AG09309 (cell line): ENCODE measurements at places on chromosomes 4 and X.
A peak's percentile ranks its signal among the peaks of the same experiment; 100 is the strongest.

DNA sequence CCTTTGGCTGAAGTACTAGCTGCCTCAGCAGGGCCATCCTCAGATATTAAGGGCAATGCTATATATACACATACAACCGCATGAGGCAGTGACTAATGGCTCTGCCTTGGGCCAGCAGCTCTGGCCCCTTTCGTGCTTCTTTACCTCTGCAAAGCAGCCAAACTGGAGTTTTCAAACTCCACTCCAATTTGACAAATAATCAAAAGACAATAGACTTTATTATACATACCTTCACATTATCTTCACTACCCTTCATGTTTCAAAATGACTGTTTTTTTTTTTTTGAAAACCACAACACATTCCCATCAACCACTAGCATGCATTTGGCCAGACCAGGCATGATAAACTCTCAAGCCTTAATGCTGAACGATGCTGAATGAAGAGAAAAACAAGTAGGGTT, 187.7 kb downstream of the ENOX2 start:
- peak; percentile 53 for DNase-seq

DNA sequence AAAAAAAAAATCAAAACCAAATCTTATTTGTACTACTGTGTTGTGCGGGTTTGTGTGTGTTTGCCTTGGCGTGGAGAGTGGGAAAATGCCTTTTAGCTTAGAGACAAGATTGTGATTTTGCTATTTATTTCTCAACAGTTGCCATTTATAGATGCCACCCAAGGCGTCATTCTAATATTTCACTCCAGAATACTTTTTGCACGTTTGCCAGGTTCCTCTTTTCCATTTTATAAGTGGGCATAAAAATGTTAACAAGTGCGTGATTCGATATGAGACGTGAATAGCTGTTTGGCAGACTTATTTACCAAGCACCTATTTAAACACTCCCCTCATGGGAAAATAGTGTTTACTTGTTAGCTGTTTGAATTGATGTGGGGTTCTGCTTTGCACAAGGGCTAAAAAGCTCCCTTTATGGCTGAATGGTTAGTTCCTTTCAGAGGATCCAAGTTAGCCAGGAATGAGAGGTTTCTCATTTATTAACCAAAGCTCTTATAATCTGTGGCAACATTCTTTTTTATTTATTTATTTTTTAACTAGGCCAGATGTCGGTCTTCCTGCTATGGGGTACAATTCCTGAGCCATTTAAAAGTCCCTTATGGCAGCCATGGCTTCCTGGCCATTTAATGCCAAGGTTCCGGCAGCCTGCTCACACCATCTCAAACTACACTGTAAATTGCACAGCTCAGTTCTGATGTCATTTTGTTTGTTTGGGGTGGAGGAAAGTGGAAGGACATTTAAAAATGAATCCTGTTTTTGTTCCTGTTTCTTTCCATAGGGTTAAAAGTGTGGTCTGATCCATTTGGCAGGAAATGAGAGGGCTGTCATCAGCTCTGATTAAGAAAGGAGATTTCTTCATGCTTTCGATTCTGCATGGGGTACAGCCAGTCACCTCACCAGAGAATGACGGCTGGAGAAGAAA, 14.6 kb downstream of the SMIM20 start:
- DNase-seq = no peak

DNA sequence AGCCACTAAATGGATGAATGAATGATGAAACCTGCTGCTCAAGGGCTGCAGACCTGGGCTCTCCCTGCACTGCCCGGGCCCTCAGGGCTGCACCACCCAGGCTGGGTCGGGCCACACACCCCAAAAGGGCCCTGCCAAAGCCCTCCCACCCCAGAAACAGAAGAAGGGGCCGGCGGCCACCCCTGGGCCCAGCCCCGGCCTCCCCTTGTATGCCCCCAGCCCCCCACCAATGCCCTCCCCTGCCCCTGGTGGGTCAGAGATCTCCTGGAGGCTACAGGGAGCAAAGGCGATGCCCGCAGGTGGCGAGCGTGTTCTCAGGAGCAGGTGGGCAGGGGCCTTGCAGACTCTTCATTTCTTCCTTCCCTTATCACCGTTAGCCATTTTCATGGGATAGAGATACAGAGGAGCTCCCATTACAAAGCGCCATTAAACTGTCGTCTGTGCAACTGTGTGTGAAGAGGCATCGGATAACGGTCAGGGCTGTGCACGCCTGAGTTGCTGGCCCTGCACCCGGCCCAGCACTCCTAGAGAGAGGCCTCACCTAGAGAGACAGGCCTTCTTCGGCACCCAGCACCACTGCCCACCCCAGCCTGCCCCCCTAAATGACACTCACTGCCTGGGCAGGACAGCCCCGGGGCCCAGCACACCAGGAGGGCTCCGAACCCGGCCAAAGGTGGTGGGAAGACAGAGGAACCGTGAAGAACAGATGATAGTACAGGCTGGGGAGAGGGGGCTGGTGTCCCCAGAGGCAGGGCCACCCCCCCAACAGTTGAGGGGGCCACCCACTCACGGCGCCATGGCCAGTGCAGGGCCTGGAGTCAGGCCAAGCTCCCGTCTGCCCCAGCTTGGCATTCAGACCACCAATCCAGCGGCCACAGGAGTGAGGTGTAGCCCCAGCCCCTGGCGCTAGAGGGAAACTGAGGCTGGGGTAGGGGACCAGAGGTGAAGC, 133.7 kb downstream of the FAM53A start:
- DNase-seq = no peak

- no peak for DNase-seq
Measured at GRCh38 chrX:112839856-112840255, 775 bp downstream of the AMOT start.

- peak; percentile 65 for DNase-seq
Measured at GRCh38 chr4:127698789-127699200, 31.4 kb upstream of the SLC25A31 start.

DNA sequence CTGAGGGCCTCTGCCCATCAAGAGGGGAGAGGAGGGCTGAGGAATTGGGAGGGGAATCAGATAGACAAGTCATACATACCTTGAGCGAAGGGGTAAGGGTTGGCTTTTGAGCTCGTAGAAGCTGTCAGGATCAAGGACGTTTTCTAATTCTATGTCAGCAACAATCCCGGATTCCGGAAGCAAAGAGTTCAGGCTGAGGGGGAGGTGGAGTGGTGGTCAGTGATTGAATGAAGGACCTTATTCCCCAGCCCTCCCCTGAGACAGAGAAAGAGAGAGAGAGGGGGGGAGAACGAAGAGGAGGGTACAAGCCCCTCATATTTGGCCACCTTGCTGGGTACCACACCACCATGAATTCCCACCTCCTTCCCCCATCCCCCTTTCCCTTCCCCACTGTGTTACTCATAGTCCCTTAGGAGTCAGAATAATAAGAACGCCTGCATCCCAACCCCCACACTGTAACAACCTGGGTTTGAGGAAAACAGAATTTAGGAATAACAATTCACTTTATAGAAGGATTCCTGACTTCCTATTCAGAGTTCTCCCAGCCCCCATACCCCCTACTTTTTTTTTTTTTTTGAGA, 2.7 kb downstream of the TFE3 start:
- DNase-seq = no peak

DNA sequence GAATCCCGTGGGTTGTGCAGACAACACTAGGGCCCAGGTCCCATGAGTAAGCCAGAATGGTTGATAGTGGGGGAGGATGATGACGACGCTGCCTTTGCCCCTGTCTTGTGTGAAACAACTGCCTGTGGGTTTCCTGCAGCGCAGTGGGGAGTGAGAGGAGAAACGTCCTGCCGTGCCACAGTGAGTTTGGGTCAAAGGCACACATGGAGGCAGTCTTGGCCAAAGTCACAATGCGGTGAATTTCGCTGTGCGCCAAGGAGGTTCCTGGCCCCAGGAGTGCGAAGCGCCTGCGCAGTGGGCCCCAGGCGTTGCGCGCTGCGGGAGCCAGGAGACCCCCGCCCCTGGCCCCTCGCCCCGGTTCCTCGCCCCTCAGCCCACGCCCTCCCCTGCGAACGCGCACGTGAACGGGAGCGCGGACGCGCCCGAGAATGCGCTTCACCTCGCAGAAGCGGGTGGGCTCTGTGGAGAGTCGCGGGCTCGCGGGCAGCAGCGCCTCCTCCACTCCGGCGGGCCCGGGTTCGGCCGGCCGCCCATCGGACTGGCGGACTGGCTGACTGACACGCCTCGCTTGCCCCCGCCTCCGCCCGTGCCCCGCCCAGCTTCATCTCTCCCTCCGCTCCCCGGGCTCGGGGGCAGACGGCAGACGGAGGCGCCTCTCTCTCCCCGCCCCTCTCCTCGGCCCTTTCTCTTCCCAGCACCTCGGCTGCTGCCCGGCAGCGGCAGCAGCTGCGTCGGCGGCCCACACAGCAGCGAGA, at the start of gene NUDT10:
NUDT10 (plus strand) TSS at position 635 of the 755 bp plus-strand sequence. CDS start 144 bp downstream, outside the sequence.
- no peak for DNase-seq

DNA sequence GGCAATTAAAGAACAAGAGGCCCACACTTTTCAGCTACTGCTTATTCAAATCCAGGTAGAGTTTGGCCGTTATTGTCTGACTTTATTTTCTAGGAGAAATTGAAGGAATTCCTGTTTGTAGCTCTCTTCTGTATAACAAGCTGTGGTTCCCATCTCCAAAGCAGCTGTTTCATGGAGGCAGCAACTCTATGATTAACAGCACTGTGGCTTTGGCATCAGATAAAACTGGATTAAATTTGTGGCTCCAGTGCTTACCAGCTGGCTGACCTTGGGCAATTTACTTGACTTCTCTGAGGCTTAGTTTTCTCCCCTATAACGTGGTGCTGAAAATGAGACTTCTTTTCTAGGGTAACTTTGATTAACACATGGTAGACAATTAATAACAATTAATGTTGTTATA, 28.1 kb downstream of the SLC30A9 start:
- no peak for DNase-seq

DNA sequence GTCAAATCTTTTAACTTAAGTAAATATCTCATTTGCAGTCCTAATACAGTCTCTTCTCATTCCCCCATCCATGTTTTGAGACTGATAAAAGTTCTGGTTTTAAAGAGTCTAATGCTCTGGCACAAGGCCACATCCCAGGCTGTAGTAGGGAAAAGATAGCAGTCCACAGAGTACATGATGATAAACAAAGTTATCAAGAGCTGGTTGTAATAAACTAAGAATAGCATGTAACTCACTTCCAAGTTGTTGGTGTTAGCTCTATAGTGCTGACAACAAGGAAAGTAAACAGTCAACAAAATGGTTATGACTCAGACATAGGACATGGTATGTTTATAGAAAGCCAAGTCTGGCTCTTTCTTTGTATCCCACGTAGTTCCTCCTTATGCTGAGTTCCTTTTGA, 21.8 kb upstream of the AREG start:
- DNase-seq = no peak

DNA sequence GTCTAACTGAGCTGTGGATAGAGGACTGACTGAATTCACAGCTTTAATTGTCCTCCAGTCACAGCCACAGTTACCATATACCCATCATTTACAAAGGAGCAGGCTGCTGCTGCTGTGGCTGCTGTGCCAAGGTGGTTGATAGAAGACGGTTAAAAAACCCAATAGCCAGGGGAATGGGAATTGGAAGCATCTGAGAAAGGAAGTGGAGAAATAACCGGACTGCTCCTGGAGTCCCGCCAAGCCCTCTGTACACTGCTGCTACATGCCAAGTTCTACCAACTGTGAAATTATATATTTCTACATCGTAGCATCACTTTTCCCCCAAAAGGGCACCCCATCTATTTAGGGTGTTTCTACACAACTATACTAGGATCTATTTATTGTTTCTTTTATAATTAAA, 279.7 kb upstream of the ARX start:
- DNase-seq = no peak

DNA sequence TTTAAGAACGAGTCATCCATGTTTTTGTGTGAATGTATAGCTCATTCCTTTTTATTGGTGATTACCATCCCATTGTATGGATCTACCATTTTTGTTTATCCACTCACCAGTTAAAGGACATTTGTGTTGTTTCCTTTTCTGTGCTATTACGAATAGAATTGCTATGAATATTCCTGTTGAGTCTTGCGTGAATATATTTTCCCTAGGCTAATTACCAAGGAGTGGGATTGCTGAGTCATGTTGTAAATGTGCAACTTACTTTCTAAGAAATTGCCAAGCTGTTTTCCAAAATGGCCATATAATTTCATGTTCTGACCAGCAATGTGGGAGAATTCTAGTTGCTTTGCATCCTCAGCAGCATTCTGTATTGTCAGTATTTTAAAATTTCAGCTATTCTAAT, 51.3 kb downstream of the YIPF6 start:
- no peak for DNase-seq

DNA sequence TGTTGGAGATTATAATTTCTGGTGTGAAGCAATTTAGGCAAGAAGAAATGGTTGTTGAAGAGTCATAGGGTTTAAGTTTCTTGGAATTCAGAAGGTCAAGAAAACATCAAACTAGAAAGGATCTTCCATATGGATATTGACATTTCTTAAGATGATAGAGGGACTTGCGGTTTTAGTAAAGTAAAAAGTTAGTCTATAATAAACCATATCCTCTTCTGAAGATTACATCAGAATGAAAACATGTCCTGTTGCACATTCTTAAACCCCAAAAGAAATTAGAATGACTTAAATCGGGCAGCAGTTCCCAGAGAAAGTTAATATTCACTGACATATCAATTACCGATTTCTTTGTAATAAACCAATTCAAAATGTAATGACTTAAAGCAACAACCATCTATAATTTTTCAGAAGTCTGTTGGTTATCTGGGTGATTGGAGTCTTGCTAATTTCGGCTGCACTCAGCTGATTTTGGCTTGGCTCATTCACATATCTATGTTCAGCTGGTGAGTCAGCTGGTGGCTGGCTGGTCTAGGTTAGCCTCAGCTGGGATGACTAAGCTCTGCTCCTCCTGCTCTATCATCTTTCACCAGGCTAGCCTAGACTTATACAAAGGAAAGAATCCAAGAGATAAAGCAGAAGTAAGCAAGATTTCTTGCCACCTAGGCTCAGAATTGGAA, 24.4 kb upstream of the DYNLT3 start:
- DNase-seq = peak; percentile 56

DNA sequence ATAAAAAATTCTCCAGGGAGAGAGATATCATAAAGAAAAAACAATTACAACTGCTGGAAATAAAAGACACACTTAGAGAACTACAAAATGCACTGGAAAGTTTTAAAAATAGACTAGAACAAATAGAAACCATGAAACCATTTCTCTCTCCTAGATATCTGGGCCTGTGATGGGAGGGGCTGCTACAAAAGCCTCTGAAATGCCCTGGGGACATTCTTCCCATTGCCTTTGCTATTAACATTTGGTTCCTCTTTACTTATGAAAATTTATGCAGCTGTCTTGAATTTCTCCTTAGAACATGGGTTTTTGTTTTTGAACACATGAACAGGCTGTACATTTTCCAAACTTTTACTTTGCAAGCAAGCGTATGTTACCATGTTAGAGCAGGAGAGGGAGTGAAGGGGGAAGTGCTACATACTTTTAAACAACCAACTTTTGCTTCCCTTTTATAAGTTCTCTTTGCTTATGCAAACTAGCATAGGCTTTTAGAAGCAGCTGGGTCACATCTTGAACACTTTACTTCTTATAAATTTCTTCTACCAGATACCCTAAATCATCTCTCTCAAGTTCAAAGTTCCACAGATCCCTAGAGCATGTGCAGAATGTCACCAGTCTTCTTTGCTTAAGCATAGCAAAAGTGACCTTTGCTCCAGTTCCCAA, 47.9 kb upstream of the PACRGL start:
- no peak for DNase-seq

DNA sequence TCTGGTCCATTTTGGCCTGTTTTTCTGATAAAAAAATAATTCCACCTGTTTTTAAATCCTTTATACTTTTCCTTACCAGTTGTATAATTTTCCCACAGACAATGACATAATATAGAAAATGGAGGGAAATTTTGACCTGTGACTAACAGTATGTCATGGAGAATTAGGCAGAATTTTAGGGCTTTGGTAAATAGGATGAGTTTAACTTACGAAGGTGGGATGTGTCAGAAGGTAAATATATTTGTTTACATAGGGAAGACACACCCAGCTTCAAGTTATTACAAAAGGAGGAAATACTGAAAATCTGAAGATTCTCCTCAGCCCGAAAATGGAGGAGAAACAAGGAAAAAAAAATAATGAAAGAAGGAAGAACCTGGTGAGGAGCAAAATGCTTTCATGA, 64.6 kb upstream of the PPP3CA start:
- DNase-seq = no peak
